ENCODE measurements at places on chromosomes 12 and 14.

- DNase-seq, result no peak
Observed at GRCh38 chr12:59005193-59005955, 85.1 kb upstream of the LRIG3 start.

DNA sequence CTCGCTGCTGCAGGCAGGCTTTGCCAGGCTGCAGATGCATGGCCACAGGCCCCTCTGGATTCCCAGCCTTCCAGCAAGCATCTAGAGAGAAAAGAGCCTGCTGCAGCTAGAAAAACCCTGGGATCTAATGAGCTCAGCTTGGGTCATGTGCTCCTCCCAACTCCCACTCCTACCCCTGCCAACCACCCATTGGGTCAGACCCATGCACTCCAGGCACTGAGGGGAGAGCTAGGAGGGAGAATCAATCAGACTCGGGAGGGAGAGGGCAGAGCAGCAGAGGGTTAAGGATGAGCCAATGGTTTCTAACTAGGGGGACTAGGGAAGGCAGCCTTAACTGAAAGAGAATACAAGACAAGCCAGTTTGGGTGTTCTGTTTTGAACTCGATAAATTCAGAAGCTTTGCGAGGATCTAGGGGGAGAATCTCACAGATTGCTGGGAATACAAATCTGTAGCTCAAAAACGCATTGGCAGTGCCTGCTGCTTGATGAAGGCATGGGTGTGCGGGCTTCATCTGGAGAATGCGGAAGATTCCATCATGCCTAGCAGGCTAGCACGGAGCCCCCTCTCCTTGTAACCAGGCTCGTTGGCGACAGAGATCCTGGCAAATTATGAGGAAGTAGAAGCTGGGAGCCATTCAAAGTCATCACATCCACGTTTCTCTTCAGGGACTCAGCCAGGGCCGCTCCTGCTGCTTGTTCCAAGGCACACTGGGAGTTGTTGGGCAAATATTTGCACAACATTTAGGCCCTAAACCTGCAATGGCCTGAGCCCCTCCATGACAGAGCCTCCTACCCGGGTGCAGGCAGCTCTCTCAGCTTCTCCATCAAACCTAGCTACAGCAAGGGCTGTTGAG, 56.4 kb downstream of the VCPKMT start:
- DNase-seq, result no peak

GRCh38 chr14:63468294-63468693, 74.9 kb downstream of the PPP2R5E start:
- no peak for DNase-seq

GRCh38 chr12:106750524-106750923, 24.0 kb upstream of the RIC8B start:
- DNase-seq, result no peak

- no peak for DNase-seq
Observed at GRCh38 chr12:20150835-20151422, 217.4 kb upstream of the PDE3A start.

GRCh38 chr14:73748858-73749357, 34.7 kb upstream of the PNMA1 start:
- no peak for DNase-seq

Measured in AML-193 (cell line).